ENCODE measurements at places on chromosomes 3 and 15.

DNA sequence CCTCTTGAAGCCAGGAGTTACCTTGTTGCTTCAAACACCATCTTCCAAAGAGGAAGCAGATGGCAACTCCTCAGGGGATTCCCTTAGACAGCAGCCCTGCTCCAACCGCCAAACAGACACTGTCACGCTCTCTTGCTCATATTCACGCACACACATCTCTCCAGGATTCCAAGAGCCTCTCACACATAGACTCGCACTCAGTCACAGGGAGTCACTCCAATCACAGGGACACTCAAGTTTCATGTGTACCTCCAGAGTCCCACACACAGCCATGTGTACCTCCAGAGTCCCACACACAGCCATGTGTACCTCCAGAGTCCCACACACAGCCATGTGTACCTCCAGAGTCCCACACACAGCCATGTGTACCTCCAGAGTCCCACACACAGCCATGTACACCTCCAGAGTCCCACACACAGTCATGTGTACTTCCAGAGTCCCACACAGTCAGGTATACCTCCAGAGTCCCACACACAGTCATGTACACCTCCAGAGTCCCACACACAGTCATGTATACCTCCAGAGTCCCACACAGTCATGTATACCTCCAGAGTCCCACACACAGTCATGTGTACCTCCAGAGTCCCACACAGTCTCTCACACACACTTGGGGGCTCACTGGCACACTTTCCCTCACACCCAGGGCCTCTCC lies 6.1 kb downstream of the VWA5B2 start:
- DNase-seq, result no peak

DNA sequence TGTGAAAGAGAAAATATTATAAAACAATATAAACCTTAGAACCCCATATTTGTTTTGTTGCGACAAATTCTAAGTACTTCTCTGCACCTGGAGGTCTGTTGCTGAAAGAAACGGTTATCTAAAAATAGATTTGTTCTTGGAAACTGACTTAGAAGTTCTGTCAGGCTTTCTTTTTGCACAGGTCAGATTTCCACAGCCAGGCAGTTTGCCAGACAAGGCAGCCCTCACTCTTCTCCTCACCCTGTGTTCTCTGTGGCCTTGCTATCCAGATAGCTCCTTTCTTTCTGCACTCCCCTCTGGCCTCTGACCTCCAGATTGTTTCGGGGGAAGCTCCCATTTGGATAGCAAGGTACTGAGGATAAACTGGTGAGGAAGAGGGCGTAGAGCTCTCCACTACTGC lies 413.3 kb upstream of the ONECUT1 start:
- peak; percentile 40 for DNase-seq

- DNase-seq, result peak; percentile 73
Observed at GRCh38 chr3:5187920-5188418, 462 bp downstream of the EDEM1 start.

- DNase-seq, result no peak
Observed at GRCh38 chr3:118412503-118412902, 622.1 kb downstream of the IGSF11 start.

DNA sequence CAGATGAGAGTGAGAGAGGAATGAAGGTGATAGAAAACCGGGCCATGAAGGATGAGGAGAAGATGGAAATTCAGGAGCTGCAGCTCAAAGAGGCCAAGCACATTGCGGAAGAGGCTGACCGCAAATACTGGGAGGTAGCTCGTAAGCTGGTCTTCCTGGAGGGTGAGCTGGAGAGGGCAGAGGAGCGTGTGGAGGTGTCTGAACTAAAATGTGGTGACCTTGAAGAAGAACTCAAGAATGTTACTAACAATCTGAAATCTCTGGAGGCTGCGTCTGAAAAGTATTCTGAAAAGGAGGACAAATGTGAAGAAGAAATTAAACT lies 88.9 kb downstream of the EOMES start:
- no peak for DNase-seq

DNA sequence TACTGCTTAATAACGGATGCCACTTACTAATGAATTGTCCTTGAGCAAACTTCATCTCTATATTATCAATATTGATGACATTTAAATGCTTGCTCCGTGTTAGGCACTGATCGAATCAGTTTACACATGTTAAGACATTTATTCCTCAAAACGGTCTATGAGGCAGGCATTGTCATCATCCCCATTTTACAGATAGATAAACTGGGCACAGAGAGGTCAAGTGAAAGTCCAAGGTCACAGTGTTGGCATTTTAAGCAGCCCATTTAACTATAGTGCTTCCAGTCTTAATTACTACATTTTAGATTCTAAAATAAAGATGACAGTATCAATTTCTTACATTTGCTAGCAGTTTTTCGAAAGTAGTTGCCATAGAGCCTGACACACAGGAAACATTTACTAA lies 966 bp upstream of the ABI3BP start:
- DNase-seq, result no peak

DNA sequence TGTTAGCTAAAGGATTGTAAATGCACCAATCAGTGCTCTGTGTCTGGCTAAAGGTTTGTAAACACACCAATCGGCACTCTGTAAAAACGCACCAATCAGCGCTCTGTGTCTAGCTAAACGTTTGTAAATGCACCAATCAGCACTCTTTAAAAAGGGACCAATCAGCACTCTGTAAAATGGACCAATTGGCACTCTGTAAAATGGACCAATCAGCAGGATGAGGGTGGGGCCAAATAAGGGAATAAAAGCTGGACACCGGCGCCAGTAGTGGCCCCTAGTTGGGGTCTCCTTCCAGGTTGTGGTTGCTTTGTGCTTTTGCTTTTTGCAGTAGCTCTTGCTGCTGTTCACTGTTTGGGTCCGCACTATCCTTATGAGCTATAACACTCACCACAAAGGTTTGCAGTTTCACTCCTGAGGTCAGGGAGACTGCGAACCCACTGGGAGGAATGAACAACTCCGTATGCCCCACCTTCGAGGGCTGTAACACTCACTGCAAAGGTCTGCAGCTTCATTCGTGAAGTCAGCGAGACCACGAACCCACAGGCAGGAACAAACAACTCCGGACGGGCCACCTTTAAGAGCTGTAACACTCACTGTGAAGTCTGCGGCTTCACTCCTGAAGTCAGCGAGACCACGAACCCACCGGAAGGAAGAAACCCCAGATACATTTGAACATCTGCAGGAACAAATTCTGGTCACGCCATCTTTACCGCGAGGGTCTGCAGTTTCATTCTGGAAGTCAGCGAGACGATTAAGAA lies 1.1 kb upstream of the SUCLG2 start:
- DNase-seq, result no peak

DNA sequence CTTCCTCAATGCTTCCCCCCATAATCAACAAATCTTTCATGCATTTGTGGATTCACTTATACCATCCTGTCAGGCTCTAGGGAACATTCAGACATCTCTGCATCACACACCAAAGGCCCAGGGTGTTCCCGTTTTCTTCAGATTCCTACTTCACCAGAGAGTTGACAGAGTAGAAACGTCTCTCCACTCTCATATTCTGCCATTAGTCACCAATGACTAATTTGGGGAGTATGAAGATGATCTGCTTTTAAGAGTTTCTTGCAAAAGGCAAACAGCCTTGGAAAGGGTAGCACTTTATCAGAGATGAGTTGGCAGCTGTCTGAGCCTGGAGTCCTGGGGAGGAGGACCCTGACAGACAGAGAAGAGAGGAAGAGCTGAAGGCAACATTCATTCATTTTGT lies 55.8 kb upstream of the DGKG start:
- DNase-seq, result no peak

Measured in neural progenitor cell (in vitro differentiated cells).